ENCODE measurements at places on chromosomes 7 and 10.

- DNase-seq: no peak
These were observed 167.0 kb downstream of the ARID5B start for GRCh38 chr10:62068464-62068863.

GRCh38 chr7:76089865-76090475, 42.1 kb downstream of the MDH2 start:
- DNase-seq: no peak

- no peak for DNase-seq
These were observed 214.5 kb downstream of the PTN start for GRCh38 chr7:137129025-137129424.

DNA sequence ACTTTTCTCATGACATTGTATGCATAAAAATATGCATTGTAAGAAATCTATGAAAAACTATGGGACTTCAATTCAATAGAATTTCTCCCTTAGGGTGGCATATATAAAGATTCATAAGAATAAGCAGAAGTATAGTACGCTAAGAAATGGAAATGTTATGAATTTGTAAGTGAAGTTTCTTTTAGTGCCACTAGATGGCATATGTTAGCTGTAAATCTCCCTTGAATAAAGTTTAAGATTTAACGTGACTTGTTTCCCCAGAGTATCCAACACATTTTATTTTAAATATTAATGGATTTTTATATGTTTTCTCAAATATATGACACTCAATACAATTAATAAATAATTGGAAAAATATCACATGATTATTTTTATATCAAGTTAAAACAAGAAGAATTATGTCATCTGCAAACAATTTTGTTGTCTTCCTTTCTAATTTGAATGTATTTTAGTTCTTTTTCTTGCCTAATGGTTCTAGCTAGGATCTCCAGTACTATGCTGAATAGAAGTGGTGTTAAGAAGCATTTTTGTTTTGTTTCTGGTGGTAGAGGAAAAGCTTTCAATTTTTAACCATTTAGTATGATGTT, 287.2 kb downstream of the HGF start:
- DNase-seq: no peak

GRCh38 chr7:95971716-95972115, 199.4 kb downstream of the DYNC1I1 start:
- DNase-seq: no peak

DNA sequence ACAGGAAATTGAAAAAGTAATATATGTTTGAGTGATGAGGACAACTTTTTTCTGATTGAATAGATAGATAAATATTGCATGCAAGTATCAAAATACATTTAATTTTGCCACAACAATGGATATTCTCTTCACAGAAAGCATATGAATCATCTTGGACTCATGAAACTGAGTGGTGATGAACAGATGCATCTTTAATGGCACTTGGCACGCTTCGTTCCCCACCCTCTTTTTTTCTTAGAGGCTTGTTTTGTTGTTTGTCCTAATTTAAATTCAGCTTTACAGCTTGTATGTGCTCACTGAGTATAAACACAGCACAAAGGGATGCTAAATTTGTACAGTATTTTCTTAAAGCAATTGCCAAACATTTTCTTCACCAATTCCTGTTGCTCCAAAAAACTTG, 145.0 kb upstream of the YAE1 start:
- no peak for DNase-seq

DNA sequence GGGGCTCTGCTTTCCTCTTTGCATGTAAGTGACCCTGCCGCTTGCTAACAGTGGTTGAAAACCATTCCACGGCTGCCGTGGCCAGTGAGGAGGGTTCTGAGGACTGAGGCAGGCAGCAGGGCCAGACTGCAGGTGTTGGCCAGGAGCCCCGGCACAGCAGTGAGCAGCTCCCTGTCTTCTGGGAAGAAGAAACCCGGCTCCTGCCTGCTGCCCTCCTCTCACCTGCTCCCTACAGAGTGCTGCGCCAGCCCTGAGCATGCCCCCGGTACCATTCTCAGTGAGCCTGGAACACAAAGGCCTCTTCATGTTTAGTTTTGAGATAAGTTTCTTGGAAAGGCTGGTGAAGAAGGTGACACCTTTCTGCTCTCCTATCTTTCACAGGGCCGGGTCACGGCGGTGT, 199.9 kb downstream of the TAX1BP1 start:
- no peak for DNase-seq

DNA sequence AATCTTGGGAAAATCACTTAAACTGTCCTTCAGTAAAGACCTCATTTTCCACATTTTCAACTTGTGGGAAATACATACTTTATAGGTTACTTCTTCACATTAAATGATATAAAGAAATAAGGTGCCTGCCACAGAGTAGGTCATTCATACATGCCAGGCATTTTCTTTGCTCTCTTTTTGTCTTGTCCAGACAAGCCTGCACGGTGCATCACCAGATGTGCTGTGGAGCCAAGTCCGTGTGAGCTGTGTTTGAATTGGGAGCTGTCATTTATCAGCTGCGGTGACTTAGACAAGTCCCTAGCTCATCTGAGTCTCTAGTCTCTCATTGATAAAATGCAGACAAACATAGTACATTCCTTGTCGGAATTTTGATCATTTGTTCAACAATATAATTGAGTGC, 432.9 kb downstream of the SORCS3 start:
- no peak for DNase-seq

GRCh38 chr7:82172881-82173280, 270.7 kb downstream of the CACNA2D1 start:
- DNase-seq: no peak

GRCh38 chr7:32661929-32662328, 166.6 kb downstream of the AVL9 start:
- no peak for DNase-seq

DNA sequence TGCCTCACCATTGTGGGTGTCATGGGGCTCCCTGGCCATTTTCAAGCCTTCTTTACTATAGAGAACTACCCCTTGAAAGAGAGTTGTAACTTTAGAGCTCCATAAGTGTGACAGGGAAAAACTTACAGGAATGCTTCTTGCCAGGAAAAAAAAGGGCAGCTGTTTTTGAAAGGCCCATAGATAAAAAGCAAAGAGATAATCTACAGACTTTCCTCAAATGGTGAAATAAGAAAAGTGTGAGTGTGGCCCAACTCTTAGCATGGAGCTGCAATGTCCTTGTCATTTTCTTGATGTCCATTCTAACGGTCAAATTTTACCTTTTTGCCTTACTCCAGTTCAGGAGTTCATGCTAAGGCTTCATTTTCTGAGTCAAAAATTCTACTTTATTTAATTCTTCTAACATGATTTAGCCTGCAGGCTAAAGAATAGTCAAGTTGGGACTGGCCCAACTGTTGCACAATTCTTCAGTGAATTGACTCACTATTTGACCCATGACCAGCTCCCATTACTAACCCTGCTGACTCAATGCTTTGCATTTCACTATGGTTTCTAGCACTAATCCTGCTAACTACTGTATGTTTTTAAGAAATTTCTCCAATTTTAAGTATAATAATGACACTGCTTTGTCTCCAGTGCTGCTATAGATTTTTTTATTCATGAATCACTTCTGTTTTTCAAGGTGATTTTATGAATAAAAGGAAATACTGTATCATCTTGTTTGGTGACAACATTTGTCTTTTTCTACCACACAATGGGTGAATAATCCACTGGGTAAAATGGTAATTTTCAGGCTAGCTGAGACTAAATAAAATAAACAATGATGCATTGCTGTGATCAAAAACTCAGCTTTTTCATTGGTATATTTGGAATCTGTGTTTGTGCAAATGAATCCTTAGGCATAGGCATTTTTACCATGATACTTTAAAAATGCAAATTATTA, 41.4 kb upstream of the SGCE start:
- DNase-seq: no peak

GRCh38 chr10:98466861-98467505, 20.2 kb upstream of the HPS1 start:
- no peak for DNase-seq

GRCh38 chr10:21511095-21511570, 14.3 kb downstream of the SKIDA1 start:
- DNase-seq: no peak

- DNase-seq: no peak
These were observed 23.9 kb downstream of the CUL1 start for GRCh38 chr7:148722340-148723165.

DNA sequence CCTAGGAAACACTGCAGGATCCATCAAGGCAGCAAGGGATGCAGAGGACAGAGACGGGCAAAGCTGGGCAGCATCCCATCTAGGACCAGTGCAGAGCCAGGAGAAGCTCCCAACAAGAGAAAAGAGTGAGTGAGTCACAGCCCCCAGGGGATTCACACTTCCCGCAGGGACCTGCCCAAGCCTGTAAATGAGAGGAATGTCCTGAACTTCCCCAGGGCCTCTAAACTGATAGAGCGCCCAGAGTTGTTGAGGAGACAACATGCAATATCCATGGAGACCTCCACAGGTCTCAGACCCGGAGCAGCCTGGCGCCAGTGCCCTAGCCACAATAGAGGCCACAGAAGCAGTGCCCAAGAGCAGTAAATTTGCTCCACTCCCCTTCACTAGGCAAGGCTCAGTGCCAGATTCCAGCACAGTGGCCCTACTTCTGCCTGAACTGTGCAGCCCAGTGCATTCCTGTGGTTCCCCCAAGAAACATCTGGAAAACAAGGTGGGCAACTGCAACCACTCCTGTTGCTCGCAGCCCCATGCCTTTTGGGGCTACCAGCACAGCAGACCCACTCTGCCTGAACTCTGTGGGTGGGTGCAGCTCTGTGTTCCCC, 567.5 kb downstream of the POM121L12 start:
- no peak for DNase-seq

GRCh38 chr7:74717889-74718288, 55.9 kb upstream of the NCF1 start:
- no peak for DNase-seq

- DNase-seq: no peak
These were observed 227.4 kb downstream of the GRID1 start for GRCh38 chr10:86139066-86139657.

- no peak for DNase-seq
These were observed 130.2 kb downstream of the EGFR start for GRCh38 chr7:55149001-55149400.

DNA sequence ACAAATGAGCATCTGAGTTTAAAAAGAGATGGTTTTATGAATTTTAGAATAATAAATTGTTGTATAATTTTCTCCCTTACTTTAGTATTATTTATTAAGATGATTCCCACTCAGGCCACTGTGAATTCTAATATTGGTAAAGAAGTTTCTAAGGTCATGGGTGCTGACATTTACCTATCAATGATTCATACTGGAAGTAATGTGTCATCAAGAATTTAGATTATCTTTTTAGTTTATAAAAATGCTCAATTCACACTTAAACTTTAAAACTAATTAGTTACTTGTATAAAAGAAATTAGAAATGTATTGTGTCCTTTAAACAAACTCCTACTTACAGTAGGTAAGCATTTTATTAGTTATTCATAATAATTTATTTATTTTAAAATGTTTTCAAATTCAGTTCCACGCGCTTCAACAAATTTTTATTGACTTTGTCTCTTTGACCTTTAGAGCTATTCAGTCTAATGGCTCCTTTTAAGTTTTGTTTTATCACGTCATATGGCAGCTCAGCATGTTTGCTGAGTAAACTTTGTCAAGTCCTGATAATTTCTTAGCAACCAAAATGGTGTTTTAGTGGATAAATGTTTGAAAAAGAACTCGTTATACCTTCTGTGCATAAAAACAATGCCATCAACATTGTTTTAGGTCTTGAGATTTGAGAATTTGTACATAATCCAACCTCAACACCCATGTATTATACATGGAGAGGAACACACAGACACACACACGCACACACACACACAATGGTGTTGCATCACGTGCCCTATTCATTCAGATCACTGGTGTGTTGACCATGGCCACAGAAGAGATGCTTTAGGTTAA, 15.1 kb upstream of the MRC1 start:
- DNase-seq: no peak

GRCh38 chr7:30164567-30164966, 29.8 kb downstream of the MTURN start:
- DNase-seq: peak; percentile 47

DNA sequence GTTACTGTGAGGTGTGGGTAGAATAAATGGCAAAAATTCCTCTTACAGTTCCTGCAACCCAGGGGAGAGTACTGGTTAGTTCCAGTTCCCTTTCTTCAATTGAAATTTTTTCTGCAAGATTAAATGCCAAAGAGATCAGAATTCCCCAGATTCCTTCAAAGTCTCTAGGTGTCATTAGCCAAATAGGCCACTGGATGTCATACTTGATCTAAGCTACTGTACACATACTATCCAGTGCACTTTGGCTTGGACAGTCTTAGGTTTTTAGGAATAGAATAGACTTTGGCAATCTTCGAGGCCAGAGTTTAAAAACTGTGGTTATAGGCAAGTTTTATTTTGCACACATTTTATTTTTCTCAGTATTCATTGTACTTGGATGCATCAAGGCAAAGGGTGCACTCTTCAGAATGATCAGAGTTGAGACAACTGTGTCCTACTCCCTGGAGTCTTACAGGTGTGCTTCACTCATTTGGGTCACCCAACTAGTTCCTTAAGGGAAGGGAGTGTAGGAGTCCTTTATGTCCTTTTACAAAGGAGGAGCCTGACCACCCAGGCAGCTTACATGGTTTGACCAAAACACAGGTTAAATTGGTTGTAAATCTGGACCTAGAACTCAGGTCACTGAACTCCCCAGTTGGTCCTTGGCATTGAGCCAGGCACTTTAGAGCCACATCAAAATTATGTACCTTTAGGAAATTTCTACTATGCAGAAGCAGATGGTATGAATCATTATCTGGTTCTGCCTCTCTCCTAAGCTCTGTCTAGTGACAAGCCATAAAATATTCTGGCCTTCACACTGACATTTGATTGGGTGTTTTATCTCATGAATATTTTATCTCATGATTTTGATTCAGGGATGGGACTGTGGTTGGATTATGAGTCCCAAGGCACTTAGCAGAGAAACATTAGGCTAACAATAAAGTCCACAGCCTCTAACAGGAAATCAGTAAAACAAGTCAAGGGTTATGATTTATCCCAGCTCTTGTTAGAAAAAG, 49.5 kb downstream of the ASAH2B start:
- DNase-seq: no peak

GRCh38 chr7:25537662-25538375, 309.5 kb upstream of the NPVF start:
- DNase-seq: no peak

DNA sequence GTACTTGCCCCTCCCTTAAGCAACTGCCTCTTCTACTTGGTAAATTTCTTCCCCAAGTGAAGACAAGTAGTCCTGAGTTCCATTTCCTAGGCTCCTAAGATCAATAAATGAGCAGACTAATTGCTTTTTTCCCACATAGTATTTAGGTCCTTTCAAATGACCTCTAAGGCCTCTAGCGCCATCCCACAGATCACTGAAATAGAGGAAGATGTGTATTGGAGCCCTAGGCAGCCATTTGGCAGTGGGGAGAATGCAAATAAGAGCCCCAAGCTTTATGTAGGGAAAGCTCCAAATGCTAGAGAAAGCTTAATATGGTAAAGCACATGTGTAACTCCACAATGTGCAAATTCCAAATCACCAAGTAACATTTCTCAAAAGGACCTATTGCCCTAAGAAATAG, 316.5 kb upstream of the PHF14 start:
- no peak for DNase-seq

DNA sequence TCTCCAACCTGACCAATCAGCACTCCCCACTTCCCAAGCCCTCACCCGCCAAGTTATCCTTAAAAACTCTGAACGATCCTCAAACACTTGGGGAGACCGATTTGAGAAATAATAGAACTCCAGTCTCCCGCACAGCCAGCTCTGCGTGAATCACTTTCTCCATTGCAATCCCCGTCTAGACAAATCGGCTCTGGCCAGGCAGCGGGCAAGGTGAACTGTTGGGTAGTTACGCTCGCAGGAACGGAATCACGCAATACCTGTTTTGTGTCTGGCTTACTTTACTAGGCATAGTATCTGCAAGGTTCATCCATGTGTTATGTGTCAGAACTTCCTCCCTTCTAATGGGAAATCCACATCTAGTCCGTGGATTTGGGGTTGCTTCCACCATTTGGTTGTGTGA, 271.7 kb downstream of the ZMYND11 start:
- no peak for DNase-seq
